ENCODE measurements at places on chromosomes 2 and 18.

DNA sequence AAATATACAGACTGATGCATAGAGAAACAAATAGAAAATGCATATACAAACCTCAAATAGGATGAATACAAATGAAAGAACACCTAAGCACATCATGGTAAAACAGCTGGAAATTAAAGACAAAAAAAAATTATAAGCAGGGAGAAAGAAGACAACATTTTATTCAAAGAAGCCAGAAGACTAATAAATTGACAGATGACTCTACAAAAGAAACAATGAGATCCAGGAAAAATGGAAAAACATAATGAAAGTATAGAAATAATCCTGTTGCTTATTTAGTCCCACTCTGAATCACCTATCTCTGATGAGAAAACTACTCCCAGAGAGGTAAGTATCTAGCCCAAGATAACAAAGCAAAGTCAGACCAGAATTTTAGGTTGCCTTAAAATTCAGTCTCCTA is 143.4 kb downstream of the RBM43 start:
- no peak for DNase-seq

- no peak for DNase-seq
Measured at GRCh38 chr2:137872577-137872976, 91.7 kb upstream of the HNMT start.

DNA sequence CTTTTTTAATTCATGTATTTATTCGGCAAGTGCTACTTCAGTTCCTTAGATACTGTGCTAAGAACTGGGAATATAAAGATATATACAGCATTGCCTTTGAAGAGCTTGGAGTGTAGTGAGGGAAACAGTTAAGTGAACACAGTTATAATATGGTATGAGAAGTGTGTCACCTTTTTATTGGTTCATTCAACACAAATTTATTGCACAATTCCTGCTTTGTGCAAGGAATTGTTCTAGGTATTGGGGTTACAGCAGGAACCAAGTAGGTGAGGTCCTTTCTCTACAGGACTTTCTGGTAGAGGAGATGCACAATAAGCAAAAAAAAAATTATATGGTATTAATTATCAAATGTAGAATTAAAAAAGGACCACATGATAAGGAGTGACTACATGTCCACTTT is 65.5 kb downstream of the MTX2 start:
- DNase-seq = no peak

DNA sequence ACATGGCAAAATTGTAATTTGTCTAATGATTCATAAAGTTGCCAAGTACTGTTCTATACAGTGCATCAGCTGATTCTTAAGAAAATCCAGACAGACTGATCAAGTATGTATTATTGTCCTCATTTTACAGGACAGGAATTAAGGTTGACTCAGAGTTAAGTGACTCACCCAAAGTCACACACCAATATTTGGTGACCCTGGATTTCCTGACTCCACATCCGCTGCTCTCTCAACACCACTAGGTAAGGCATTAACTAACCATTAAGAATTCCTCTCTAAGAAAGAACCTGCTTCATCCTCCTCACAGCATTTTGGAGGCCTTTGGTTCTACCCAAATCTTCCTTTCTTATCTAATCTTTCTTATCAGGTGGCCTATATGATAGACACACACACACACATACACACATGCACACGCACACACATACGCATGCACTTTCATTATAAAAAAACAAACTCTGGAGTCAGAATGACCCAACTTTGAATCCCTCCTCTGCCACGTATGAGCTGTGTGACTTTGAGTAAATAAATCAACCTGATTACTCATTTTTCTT is 150.8 kb downstream of the ANKRD44 start:
- DNase-seq = no peak

GRCh38 chr2:29228947-29229346 is 113.7 kb downstream of the CLIP4 start:
- DNase-seq = no peak

DNA sequence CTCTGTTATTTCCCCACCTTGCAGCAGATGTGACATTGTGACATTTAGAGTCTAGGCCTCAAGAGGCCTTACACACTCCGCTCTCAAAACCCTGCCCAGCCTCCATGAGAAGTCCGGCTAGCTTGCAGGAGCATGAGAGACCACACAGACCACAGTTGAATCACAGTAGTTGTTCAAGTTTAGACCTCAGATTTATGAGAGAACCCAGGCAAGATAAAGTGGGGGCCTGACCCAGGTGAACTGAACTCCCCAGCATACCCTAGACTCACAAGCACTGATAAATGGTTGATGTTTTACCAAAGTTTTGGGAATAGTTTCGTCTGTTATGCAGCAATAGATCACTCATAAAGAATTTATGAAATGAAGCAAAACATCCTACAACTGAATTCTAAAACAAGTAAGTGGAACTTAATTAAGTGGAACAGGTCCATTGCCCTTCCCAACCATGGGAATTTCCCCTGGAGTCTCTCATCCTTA is 4.7 kb upstream of the STAT1 start:
- no peak for DNase-seq

DNA sequence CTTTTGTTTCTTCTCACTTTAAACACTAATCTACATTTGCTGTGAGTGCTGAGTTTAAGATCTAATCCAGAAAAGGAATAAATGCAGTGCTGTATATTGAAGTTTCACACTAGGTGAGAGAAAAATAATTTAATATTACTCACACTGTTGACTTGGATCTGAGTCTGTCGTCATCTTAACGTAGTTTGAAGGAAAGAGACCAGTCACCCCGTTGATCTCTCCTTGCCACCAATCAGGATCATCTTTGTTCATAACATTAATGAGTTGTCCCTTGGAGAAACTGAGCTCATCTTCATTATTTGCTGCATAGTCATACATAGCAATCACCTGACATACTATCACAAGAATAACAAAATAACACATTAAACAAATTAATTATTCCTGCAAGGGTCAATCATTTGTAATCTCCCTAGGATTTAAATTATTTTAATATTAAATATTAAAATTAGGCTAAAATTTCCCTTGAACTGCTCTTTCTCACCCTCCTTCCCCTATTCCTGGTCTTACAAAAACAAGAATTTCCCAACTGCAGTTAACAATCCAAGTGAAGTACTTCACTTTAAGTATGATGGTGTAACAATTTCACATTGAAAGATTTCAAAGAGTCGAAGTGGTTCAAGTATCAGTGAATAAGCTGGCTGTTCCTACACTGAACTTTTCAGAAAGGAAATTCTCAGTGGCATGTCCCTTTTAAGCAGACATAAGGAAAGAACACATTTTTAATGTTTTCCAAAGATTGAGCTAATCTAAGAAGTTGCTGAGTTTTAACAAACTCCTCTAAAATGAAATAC is 71.3 kb downstream of the FAM228A start:
- no peak for DNase-seq

- no peak for DNase-seq
Measured at GRCh38 chr2:7857904-7858303, 824.0 kb upstream of the ID2 start.

DNA sequence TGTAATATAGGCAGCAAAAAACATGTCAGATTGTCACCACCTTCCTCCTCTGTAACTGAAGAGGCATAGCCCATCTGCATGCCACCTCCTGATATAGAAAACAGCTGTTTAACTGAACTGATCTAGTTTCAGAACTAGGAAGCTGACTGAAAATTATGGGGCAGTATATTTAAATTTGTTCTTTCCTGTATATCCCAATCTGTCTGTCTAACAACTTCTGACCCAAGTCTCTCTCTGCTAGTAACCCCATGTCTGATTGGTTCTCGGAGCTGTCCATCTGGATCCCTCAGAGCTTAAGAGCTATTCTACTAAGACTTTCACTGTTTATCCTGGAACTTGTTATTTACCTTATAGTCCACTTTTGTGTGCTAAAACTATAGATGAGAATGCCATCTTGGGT is 68.2 kb upstream of the SLC35G4 start:
- no peak for DNase-seq

DNA sequence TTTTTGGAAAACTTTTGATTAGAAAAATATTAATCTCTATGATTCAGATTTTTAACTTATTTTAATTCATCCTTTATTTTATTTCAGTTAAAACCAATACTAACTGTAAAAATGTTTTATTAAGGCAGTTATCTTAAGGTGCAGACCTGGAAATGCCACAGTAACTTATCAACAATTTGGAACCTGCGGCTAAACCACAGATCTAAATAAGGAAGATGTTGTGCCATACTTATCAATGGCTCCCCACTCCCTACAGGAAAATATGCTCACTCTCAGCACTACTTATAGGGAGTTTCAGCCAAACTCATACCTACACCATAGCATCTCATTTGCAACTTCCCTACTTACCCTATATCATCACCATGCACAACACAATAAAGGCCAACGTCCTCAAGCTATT is 226.9 kb upstream of the KYNU start:
- no peak for DNase-seq

- DNase-seq = no peak
Measured at GRCh38 chr2:215737477-215737876, 275.9 kb downstream of the MREG start.

- no peak for DNase-seq
Measured at GRCh38 chr2:232876978-232877441, 6.9 kb downstream of the SNORC start.

DNA sequence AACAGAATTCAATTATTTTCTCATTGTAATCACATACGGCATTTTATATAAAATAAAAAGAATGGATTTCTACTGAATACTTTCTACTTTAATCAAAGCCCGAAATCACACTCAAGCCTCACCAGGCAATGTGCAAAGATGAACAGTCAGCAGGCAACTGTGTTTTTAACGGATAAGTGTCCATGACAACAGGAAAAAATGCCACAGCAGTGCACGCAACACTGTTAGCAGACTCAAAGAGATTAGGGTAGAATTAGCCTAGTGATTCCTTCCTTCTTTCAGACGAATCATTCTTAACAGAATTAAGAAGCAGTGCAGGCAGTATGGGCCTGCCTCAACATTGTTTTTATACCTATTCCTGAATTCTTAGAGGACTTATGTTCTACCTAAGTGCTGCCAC is 135.6 kb downstream of the CDH2 start:
- no peak for DNase-seq

- no peak for DNase-seq
Measured at GRCh38 chr18:36702401-36703013, 126.3 kb downstream of the TPGS2 start.

- DNase-seq = no peak
Measured at GRCh38 chr18:46920653-46921052, 3.3 kb downstream of the KATNAL2 start.

GRCh38 chr2:68832233-68832869 is 38.8 kb downstream of the BMP10 start:
- no peak for DNase-seq

GRCh38 chr2:28350196-28350595 is 42.5 kb upstream of the FOSL2 start:
- no peak for DNase-seq

DNA sequence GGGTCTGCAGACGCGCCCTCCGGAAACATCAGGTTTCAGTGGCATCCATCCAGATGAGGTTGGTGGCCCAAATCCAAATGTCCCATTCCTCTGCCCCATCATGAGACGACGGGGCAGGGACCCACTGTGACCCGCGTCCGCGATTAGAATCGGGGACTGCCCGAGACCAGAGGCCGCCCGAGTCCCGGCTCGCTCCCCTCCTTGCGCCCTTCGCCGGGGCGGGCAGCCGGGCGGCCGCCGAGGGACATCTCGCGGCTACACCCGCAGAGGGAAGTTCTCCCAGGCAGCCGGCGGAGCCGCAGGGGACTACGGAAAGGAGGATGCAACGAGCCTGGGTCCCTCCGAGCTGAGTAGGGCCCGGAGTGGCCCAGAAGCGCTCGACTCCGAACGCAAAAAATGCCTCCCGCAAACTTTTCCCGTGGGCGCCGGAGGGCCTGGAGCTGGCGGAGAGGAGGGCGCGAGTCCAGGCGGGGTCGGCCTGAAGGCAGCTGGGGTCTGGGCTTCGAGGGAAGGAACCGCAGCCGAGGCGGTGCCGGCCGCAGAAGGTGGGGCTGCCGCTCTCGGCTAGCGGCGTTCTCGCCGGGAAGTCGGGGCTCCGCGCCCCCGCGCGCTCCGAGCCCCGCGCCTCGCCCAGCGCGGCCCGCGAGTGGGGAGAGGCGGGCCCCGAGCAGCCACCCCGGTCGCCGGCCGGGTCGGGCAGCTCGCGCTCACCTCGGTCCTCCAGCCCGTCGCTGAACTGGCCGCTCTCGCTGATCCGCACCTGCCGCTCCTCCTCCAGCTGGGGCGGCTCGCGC is 580 bp downstream of the TMEM163 start:
- no peak for DNase-seq

DNA sequence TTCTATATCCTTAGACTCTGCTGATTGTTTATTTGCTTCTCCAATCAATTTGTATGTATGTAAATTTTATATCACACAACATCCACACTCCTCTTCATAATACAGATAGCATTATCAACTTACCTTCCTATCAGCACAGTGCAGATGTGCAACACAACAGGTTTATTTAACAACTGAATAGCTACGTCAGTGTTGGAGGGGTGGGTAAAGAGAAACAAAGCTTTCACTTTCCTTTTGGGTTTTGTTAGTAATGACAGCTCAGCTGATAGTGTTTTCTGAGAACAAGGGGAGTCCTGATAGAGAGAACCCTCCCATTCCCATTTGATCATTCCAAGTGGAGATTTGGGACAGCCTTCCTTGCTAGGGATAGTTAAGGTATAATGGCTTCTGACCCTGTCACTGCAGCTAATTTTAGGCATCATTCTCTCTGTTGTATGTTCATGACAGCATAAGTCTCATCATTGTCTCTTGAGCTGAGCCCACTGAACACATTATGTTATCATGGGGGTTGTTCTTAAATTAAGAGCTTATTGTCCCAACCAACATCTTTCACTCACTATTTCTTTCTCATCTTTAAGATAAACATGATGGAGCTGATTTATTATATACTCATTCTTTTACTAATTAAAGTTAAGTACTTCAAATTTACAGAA is 227.7 kb downstream of the GPD2 start:
- DNase-seq = no peak

DNA sequence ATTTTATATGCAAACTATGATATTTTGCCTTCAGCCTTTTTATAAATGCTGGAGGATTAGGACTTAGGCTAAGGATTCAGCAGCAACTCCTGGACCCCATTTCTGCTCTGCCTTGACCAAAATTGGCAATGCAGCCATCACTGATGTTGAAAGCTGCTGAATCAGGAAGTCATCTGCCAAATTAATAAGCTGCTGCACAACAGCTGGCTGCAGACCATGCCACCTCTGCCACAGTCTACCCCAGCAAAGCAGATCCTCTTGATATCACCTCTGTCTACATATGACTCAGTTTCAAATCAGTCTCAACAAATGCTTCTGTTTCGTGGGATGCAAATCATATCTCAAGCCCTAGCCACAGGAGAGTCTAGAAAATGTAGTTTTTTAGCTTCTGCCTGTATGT is 7.1 kb upstream of the SOS1 start:
- DNase-seq = peak; percentile 19

GRCh38 chr2:30275256-30275655 is 43.9 kb downstream of the LBH start:
- DNase-seq = no peak

DNA sequence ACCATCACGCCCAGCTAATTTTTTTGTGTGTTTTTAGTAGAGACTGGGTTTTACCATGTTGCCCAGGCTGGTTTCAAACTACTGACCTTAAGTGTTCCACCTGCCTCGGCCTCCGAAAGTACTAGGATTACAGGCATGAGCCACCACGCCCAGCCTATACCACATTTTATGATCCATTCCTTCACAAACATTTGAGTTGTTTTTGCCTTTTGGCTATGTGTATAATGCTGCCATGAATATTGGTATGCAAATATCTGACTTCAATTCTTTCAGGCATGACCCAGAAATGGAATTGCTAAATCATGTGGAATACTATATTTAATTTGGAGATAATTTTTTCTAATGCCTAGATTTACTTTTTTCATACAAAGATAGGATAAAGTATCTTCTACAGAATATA is 68.6 kb downstream of the TTC27 start:
- no peak for DNase-seq
